Activated CD4-positive, alpha-beta T cell treated with anti-CD3 and anti-CD28 coated beads for 1 hour (primary cell): ENCODE measurements at places on chromosomes 2 and 18.

DNA sequence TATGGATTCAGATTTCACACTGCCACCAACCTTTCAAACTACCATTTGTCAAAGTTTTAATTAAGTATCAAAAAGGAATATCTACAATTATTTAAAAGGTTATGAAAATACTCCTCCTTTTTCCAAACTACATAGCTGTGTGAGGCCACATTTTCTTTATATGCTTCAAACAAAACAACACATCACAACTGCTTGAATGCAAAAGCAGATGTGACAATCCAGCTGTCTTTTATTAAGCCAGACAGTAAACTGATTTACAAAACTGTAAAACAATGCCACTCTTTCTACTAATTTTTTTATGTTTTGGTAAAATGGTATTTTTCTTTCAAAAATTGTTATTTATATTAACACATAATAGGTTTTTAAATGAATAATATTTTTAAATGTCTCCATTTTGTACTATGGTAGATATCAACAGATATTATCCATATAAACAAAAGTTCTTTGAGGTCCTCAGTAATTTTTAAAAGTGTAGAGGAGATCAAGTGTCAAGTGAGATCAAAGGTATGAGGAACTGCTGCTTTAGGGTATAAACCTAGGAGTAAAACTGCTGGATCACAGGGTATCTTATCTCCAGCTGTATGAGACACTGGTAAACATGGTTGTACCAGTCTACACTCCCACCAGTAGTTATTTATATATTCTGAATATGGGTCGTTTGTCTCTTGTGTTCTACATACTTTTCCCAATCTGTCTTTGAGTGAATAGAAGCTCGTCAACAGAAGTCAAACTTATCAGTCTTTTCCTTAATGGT, 68.8 kb upstream of the SERTAD2 start:
- no peak for DNase-seq

DNA sequence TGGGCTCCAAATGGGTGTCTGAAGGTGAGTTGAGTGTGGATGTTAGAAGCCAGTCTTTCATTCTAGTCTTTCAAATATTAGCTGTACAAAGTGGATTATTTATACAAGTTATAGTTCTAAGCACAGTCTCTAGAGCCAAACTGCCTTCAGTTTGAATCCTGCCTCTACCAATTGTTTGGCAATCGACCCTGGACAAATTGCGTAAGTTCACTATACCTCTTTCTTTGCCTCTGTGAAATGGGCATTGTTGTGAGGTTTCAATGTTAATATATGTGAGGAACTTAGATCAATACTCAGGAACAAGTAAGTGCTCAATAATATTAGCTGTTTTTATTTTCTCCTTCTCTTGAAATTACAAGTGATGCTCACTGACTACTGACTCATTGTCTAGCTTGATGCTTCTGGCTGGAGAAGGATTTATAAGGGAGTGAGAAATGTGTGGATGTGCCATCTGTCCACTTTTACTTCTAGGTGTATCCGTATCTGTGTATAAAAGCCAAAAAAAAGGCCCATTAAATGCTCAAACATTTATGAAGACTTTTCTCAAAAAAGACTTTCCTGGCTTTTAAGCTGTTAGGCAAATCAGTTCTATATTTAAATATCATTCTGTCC, 48.1 kb upstream of the RAPH1 start:
- no peak for DNase-seq

DNA sequence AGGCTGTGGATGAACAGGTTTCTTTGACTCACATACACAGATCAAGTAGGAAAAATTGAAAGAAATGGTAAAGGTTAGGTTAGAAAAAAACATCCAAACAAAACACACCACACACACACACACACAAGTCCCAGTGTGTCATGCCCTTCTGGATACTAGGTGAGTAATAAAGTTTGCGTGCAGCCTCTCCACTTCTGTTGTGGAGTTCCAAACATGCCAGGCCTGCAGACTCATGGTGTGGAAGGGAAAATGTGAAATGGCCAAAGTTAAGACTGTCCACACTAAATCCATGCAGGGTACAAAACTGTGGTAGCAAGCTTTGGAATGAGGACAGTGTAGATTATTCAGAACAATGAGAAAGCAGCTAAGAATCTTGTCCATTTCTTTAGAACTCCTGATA, 114.6 kb downstream of the IKZF2 start:
- no peak for DNase-seq

DNA sequence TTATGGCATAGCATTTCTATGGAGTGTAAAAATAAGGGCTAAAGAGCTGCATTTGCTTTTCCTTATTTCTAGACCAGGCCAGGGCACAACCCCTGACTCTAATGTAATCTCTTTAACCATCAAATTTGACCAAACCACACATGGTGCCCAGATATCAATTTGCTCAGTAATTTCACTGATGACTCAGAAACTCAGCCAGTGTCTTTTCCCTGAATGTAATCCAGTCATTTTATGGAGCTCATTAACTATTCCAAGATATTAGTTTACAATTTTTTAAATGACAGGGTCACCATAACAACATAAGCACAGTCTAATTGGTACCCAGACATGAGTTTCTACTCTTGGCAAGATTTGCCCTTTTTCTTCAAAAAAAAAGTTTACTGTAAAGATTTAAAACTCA, 270.8 kb upstream of the AGAP1 start:
- no peak for DNase-seq

DNA sequence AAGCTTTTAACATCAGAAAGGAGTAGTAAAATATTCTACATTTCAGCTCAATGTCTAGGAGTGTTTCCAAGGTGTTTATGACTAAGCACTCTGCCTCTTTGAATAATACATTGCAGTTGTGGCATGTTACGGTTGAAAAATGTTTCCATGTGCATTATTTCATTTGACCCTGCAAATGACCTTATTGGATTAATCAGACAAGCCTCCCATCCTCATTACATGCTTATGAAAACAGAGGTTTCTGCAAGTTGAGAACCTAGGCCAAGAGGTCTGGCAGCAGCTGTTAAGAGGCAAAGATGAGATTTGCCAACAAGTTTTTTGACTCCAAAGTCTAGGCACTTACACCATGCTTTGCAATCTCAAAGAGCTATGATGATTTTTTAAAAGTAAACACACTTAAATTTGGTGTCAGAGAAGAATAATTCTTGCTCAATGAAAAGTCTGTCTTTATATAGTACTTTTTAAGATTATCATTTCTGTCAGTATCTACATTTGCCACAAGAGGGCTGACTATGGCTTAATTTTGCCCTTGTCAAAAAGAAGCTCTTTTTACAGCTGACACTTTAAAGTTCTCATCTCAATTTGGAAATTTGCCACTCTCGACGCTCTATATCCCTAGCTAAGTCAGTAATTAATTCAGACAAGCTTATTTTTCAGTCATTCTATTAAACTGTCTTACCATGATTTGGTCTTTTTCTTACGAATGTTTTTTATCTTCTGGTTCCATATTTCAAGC, 260.6 kb downstream of the PAX3 start:
- no peak for DNase-seq

- no peak for DNase-seq
Measured at GRCh38 chr2:16645088-16645487, 20.5 kb downstream of the CYRIA start.

DNA sequence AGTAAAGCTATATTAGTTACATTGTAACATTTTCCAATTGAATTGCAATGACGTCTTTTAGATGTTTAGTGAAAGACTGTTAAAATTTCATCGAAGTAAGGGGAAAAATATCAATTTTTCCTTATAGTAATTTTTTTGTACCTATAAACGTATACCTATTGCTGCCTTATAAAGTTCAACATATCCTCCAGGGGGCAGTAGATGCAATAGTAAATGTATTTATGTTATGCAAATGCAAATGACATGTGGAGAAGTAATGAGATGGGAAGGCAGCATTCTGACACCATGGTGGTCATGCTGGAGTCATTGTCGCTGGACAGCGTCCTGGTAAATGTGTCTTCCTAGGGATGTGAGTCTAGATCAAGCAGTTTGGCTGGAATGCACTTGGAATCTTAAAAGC, 38.7 kb downstream of the MSTN start:
- no peak for DNase-seq

DNA sequence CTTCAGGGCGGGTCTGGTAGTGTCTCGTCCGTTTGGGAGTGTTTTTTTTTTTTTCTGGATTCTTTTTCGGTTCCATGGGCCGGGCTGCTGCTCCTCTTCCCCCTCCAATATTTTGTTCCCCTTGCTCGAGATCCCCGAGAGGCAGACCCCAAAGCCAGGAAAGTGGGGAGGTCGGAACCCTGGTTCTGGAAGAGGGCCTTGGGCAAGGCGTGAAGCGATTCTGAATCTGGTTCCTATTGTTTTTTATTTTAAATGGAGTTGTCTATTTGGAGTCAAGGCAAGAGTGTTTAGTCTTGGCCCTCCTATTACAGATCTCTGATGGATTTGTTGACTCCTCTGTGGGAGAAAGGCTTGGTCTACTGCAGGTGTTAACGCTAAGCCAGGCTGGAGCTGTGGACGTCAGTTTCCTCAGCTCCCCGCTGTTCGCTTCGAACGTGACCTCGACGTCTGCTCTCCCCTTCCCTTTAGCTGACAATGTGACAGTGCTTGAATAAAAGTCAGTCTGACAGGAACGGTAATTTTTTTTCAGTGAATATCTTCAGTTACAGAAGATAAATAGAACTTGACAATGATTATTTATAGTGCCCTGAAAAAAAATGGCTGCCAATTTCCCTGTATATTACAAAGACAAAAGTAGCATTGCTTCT, 683 bp upstream of the DNAJC27 start:
- DNase-seq = no peak

- no peak for DNase-seq
Measured at GRCh38 chr2:211724933-211725332, 813.7 kb downstream of the ERBB4 start.

GRCh38 chr18:48455555-48456478, 46.6 kb upstream of the ZBTB7C start:
- peak; percentile 32 for DNase-seq
